ENCODE measurements at places on chromosomes 4 and X.

DNA sequence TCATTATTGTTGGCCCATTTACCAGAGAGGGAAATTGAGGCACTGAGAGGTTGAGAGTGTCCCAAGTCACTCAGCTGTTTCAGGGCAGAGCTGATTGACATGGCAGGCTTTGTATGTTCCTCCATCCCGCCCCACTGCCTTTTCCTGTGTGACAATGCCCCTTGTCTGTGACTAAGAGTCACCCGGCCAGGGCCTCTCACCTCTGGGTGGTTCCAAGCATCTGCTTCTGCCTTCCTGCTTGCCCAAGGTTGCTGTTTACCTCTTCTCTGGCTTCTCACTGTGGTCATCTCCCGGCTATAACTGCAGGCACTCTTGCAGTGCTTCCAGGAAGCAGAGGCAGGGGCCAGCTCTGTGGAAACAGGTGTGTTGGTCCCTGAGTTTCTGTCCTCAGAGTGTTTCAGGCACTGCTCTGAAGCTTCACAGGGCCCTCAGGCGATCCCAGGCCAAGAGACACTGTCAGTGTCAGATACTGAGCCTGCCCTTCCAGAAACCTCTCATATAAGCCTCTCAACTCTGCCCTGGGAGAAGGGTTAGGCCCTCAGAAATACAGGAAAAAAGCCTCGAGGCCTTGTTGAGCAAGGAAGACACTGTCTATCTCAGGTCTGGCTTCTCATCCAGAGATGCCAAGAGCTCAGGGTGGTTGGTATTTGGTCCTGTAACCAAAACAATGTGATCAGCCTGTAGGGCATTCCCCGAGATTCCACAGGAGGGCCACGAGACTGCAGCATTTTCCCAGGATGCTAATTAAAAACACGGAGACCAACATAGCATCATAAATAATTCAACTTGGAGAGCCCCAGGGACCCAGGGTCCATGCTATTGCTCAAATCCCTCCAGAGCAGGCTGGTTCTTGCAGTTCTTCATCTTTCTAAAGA lies 42.0 kb upstream of the PROM1 start:
- DNase-seq, result no peak

GRCh38 chrX:119687661-119688413 lies 5.1 kb downstream of the SEPTIN6 start:
- no peak for DNase-seq

- DNase-seq, result no peak
Observed at GRCh38 chrX:107708762-107709161, 66.8 kb downstream of the TSC22D3 start.

DNA sequence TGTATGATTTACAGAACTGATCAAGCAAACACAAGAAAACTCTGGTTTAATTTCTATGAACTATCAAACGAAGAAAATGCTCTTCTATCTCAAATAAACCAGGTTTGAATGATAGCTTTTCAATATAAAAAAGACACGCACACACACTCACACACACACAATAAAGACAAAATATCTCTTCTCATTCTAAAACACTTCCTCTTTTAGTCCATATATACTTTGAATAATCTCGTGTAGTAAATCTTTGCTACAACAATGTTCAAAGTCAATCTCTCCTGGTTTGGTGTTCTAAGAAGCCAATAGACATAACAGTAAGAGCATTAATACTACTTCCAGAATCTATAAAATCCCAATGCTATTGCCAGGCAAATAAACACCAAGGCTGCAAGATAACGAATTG lies 13.3 kb downstream of the CXCL2 start:
- DNase-seq, result no peak

GRCh38 chr4:1195891-1196401 lies 23.6 kb upstream of the SPON2 start:
- no peak for DNase-seq

DNA sequence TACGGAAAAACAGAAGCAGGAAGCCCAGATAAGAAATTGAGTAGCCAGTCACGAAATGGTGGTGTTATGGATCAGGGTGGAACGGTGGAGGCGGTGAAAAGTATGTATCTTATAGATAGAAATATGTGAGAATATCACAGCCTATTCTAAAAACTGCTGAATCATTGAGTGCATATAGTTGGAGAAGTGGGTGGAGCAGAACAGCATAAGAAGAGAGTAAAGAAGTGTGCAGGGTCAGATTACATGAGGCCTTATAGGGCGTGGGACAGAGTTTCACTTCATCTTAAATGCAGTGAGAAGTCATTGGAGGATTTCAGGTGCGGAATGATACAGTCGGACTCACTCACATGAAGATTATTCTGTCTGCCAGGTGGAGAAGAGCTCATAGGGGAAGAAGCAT lies 293.1 kb downstream of the TRIML1 start:
- no peak for DNase-seq

DNA sequence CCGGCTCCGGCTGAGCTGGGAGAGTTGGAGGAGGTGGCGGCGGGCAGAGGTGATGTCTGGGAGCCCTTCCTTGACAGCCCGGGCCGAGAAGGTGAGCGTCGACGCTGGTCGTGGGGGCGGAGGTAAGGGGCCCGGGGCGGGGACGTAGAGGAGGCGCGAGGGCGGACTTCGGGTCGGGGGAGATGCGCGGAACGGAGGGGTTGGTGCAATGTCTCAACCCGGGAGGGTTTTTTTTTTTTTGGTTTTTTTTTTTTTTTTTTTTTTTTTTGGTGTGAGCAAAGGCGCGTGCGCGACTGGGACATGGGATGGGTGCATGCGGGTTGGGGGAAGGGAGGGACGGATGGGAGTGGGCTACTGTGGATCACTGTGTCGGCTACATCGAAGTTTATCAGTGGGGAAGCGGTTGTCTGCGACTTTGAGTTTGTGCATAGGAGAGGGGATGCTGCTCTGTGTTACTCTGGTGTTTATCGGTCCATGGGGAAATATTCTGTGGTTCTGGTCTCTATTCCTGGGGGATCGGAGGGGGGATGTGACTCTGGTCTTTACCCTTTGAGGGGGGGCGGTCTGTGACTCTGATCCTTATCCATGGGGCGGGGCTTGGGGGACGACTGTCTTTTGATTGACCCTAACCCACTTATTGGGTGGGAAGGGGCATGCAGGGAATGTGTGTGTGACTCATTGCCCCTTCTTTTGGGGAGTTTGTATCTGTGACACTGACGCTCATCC lies 537 bp downstream of the RBM10 start:
- no peak for DNase-seq

- no peak for DNase-seq
Observed at GRCh38 chrX:11641349-11642065, 24.2 kb downstream of the ARHGAP6 start.

- peak; percentile 40 for DNase-seq
Observed at GRCh38 chrX:34918856-34919255, 23.7 kb upstream of the FAM47B start.
